AG20443 (cell line): ENCODE measurements at places on chromosomes 12 and 14.

GRCh38 chr14:53570411-53571387 lies 385.9 kb downstream of the BMP4 start:
- no peak for DNase-seq

- no peak for DNase-seq
These were observed 70.5 kb downstream of the EGLN3 start for GRCh38 chr14:33880330-33880729.

GRCh38 chr12:131106349-131106941 lies 152.7 kb downstream of the ADGRD1 start:
- no peak for DNase-seq

- no peak for DNase-seq
These were observed 228.4 kb upstream of the FLRT2 start for GRCh38 chr14:85301506-85301905.

- DNase-seq: no peak
These were observed 16.1 kb upstream of the ATF1 start for GRCh38 chr12:50747817-50748216.

GRCh38 chr12:113276306-113276705 lies 55.0 kb downstream of the TPCN1 start:
- no peak for DNase-seq

GRCh38 chr14:51512316-51512715 lies 139.4 kb upstream of the FRMD6 start:
- no peak for DNase-seq
